ENCODE measurements at places on chromosomes 2 and 18. TPM values are rescaled to one million over a fixed set of nuclear protein-coding genes. Genes with fewer than 3 reads are reported as not detected.

The CLEC4F gene
- not detected for total RNA-seq

The COL3A1 gene
- 0.21 TPM for total RNA-seq

The SPATA3 gene
- total RNA-seq: not detected

The TMEM247 gene
- total RNA-seq: not detected

The STK11IP gene
- 16.3 TPM for total RNA-seq

The TEX44 gene
- not detected for total RNA-seq

The IL1R2 gene
- total RNA-seq: 1.0 TPM

The EIF4E2 gene
- 105 TPM for total RNA-seq

The NEURL3 gene
- 0.51 TPM for total RNA-seq

The CDH20 gene
- total RNA-seq: not detected

The RAB17 gene
- total RNA-seq: 0.32 TPM

All from A549 treated with dexamethasone at 1 μM for 4 hours (cell line).